ENCODE measurements at places on chromosomes 13 and 19. TPM values are rescaled to one million over a fixed set of nuclear protein-coding genes. Genes with fewer than 3 reads are reported as not detected.

DNA sequence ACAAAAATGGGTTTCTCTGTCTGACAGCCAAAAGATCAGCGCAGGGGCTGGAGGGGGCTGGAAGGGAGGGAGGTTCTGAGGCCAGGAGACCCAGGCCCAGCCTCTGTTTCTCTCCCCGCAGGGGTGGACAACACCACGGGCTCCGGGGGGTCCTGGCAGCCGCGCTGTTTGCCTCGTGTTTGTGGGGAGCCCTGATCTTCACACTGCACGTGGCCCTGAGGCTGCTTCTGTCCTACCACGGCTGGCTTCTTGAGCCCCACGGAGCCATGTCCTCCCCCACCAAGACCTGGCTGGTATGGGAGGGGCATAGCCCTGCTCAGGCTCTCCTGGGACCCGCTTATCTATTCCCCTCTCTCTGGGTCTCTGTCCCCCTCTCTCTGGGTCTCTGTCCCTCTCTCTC lies 9.6 kb downstream of the CPT1C start:
- no peak for DNase-seq

GRCh38 chr19:18946918-18947317 lies 5.9 kb upstream of the HOMER3 start:
- no peak for DNase-seq

DNA sequence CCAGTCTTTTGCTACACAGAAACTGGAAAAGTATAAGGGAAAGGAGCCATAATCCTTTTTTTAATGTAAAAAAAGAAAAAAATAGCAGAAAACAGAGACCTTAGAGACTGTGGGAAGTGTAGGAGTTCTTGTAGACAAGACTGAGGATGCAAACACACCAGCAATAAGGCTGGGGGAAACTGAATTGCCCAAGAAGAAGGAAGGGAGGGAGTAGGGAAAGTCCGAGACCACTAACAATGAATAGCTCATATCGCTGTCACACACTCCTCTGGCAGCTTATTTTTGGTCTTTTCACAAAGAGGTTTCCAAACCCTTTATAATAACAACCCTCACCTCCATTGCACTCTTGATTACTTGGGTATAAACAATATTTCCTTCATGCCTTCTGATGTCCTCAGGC lies 952.0 kb downstream of the SLITRK5 start:
- no peak for DNase-seq

DNA sequence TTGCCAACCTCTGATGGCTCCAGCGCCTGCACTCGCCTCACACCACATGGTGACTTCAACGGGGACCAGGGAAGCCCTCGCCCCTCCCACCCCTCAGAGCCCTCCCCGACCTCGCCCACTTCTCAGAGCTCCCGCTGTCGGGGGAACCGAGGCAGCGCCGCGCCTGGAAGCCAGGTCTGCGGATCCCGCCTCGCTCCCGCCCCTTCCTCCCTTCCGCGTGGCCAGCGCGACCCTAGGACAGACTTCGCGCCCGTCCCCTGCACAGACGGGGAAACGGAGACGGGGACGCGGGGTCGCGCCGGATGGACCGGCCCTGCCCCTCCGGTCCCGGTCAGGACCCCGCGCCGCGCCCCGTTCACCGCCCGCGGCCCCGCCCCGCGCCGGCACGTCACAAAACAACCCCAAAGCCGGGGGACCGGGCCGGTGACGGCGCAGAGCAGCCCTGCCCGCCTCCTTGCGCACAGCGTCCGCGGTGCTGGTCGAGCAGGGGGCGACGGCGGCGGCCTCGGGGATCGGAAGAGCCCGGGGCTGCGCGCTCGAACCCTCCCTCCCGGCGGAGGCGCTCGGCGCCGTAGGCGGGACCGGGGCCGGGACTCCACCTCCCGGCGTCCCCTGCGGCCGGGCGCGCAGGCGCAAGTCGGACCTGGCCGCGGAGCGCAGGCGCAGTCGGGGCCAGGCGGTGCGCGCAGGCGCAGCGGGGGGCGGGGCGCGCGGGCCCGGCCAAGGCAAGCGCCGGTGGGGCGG lies 379 bp upstream of the CDC34 start:
- DNase-seq, result peak; percentile 80

GRCh38 chr13:113905942-113906341 lies 42.1 kb upstream of the GAS6 start:
- DNase-seq, result no peak

DNA sequence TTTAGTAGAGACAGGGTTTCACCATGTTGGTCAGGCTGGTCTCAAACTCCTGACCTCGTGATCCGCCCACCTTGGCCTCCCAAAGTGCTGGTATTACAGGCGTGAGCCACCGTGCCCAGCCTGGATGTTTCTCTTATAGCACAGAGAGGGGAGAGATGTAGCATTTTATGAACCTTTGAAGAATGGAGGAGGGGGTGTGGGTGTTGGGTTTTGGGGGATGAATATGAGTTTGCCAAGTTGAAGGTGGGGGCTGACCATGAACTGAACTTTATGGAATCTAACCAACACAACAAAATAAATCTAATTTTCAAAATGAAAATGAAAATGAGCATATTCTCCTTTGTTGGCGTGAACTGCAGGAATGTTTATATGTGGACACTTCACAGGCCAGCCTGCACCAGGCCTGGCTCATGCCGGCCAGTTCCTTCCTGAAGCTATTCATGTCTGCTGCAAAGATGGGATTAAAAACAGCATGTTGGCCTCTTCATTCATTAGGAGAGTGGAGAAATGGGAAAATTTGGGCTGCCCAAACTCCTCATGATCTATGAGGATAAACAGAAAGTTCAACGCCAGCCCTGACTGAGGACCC lies 39.5 kb upstream of the HOMER3 start:
- DNase-seq, result no peak

DNA sequence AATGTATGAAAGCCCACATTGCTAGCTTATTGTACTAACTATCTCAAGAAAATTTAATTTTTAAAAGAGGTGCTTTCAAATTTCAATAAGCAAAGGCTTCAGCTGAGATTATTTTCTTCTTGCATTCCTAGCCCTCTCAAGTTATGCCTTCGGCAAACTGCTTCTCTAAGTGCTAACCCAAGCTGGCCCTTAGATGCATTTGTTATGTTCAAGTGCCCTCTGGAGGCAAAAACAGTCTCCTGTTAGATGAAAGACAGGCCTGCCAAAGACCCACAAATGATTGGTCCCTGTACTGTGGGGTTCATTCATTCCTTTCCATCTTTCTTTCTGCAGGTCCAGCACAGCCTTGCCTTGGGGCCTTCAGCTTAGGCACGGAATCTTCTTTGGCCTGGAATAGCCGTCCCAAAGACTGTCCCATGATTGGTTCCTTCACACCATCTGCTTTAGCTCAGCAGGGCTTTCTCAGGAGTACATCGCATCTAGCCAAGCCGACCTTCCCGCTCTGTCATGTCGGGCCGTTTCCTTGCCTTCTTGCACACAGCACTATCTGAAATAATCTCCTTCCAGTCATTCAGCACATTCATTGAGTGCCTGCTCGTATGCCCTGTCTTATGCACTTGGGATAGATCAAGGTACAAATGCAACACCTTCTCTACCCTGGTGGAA lies 26.4 kb upstream of the TPTE2 start:
- peak; percentile 24 for DNase-seq

GRCh38 chr13:31965361-31966066 lies 66.1 kb upstream of the FRY start:
- peak; percentile 63 for DNase-seq

DNA sequence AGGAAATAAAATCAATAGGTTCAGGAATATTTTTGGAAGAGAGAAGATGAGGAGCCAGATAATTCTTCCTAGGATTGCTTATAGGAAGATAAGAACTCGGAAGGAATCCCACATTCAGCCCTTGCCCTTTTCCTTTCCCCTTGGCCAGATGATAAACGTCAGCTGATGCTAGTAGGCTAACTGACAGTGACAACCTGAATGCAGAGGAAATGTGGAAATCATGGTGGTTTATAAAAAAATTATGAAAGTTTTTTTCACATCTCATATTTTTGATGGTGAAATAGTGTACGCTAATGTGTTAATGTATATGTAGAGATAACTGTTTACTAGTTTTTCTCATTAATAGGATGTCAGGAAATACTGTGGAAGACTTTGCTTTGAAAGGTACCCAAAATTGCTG lies 56.9 kb downstream of the EDNRB start:
- no peak for DNase-seq

DNA sequence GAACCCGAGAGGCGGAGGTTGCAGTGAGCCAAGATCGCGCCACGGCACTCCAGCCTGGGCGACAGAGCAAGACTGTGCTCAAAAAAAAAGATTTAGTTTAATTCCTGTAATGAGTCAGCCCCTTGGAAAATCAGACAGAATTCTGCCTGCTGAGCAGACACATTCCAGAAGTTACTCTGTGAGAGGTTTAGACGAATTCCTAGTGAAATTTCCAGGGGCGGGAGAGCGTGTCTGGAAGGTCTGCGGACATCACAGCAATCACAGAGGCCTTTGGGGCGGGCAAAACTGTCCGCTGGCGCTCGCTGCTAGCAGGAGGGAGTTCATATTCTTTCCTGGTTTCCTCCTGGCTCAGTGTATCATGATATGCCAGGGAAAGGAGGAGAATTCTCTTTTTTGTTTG lies 17.5 kb downstream of the MISP start:
- no peak for DNase-seq

DNA sequence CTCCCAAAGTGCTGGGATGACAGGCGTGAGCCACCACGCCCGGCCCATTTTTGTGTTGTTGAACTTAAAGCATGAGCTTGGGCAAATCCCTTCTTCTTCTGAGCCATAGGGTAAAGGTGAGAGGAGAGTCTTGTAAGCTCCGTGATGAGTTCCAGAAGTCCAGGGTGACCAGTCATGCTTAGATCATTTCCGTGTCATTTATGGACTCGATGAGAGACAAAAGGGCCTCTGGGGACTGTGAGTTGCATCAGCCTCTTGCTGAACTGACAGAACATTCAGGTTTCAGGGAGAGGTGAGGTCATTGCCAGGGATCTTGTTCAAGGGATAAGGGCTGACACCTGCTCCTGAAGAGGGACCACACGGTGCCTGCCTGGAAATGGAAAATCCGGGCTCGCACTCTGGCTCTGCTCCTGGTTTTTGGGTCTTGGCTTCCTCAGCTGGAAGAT lies 53.6 kb downstream of the GADD45B start:
- DNase-seq, result no peak

DNA sequence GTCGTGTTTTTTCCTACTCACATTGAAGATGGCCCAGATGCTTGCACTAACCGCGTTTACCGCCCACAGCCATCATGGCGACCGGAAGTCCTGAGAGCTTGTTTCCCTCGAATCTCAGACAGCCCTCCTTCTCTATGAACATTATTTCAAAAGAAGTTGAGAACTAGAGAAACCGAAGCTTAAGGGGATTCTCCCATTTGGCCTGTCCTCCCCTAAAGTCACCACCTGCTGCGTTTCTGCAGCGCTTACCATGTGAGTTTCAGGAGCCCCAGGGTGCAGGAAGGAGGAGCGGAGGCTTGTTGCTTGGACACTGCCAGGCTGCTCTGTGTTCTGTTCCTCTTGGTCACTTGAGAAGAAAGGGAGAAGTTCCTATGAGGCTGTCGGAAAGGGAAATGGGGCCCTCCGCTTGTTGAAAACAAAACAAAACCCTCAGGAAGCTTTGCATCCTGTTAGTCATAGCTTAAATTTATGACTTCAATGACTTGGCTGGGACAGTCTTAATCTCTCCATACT lies 6.2 kb downstream of the CARD8 start:
- no peak for DNase-seq

Gene EBI3
- polyA plus RNA-seq, result 0.35 TPM

Gene NTN5
- polyA plus RNA-seq, result 1.1 TPM

Gene CEACAM8
- polyA plus RNA-seq, result 0.22 TPM

Gene SIGLEC5
- polyA plus RNA-seq, result not detected

Gene ZNF527
- polyA plus RNA-seq, result 11.6 TPM

Gene ATCAY
- 0.18 TPM for polyA plus RNA-seq

Gene PSG1
- polyA plus RNA-seq, result not detected
